ENCODE measurements at places on chromosomes 13 and 19.

DNA sequence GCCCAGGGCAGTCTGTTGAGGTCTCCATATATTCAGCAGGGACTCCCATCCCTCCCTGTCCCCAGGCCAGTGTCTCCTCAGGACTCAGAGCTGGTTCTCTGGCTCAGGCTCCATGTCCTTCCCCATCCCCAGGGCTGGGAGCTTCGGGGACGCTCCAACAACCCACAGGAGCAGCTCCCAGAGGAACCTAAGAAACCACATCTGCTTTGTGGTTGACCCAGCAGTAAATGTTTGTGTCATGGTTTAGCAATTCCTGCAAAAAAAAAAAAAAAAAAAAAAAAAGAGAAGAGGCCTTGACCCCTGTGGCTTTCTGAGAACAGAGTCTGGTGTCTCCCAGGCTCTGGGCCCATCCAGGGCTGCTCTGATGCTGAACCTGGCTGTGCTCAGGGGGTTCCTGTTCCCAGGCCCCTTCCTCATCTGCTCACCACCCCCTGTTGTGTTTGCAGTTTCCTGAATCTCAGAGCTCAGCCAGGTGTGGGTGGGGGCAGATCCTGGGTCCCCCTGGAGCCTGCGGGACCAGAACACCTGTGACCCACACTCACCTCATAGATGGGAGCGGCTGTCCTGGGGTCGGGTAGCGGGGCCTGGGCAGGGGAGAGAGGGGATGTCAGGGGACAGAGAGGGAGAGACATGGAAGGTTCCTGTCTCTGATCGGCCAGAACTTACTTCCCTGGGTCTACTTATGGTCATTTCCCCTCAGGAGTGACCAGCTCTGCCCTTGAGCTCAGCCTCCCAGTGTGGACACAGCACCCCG is 25.2 kb upstream of the CEACAM1 start:
- peak; percentile 57 for DNase-seq

DNA sequence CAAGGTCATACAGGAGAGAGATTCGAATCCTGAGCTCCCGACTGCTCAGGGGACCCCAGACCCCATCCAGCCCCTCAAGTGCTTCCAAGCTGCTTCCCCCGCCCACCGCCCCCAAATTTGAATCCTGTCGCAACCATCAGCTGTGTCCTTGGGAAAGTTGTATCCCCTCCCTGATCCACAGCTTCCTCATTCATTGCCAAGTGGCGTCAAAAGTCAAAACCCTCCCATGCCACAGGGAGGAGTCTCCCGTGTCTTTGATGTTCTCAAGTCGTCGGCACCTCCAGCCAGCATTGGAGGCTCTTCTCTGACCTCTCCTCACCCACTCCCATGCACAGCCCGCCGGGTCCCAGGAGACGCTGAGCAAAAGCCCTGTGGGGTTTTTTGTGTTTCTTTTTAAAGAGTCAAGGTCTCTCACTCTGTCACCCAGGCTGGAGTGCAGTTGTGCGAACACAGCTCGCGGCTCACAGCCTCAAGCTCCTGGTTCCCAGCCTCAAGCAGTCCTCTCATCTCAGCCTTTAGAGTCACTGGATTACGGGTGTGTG is 2.8 kb upstream of the IFI30 start:
- DNase-seq = no peak

- DNase-seq = no peak
Measured at GRCh38 chr19:30690935-30691818, 319.0 kb downstream of the ZNF536 start.

GRCh38 chr13:32041429-32041828 is 9.9 kb downstream of the FRY start:
- no peak for DNase-seq

DNA sequence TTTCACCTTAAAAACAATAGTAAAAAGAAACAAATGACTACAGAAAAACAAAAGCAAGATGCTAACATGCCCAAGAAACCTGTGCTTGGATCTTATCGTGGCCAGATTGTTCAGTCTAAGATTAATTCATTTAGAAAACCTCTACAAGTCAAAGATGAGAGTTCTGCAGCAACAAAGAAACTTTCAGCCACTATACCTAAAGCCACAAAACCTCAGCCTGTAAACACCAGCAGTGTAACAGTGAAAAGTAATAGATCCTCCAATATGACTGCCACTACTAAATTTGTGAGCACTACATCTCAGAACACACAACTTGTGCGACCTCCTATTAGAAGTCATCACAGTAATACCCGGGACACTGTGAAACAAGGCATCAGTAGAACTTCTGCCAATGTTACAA is 6.0 kb downstream of the CKAP2 start:
- no peak for DNase-seq

- DNase-seq = peak; percentile 91
Measured at GRCh38 chr13:77779552-77780272, 82.2 kb downstream of the SLAIN1 start.

DNA sequence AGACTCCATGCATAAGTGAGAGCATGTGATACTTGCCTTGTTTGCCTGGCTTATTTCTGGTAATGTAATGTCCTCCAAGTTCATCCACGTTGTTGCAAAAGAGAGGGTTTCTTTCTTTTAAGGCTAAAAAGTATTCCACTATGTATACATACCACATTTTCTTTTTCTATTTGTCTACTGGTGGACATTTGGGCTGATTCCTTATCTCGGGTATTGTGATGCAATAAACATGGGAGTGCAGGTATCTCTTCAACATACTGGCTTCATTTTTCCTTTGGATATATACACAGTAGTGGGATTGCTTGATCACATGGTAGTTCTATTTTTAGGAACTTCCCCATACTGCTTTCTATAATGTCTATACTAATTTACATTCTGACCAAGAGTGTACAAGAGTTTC is 49.6 kb upstream of the EBPL start:
- no peak for DNase-seq

- DNase-seq = no peak
Measured at GRCh38 chr13:89214185-89214584, 1543.0 kb downstream of the SLITRK5 start.

DNA sequence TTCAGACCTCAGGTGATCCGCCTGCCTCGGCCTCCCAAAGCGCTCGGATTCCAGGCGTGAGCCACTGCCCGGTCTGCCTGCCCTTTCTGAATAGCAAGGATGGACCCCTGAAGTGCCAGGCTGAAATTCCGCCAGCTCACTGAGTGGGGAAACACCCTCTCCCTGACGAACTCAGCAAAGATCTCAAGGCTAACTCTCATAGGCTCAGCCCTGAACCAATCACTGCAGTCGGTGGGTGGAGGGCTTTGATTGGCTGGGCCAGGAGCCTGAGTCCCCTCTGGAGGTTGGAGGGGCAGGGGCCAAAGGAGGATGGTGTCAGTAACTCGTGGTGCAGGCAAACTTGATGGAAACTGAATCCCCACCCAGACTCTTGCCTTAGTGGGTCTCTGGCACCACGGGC is 11.2 kb upstream of the COMP start:
- DNase-seq = no peak

- no peak for DNase-seq
Measured at GRCh38 chr19:2468596-2468995, 7.3 kb upstream of the GADD45B start.

DNA sequence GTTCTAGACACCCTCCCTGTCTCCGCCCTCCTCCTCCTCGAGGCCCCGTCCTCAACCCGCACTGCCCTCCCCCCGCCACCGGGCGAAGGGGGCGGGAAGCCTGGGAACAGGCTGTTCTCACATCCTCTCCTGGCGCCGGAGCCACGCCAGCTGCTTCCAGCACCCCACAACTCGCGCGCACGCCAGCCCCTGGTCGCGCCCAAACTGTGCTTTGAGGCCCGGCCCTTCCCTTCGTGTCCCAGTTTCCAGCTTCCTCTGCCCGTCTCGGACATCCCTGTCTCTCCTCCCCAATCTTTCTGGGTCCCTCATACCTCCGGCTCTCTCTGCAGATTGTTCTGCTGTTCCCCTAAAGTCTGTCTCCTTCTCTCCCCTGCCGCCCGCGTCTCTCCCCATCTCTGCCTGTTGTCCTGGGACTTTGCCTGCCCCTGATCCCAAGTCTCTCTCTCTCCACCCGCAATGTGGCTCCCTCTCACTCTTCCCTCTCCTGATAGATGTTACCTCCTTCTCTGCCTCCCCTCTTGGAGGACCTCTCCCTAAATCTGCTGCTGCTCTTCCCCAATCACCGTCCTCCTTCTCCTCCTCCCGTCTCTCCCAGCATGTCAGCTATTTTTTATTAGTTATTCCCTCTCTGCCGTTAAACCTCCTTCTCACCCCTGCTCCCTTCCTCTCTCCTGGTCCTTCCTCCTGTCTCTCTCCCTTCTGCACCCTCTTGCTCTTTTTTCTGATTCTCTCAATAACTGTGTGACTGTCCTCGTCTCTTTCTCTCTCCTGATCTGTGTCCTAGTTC is 14.2 kb downstream of the DPF1 start:
- DNase-seq = no peak

DNA sequence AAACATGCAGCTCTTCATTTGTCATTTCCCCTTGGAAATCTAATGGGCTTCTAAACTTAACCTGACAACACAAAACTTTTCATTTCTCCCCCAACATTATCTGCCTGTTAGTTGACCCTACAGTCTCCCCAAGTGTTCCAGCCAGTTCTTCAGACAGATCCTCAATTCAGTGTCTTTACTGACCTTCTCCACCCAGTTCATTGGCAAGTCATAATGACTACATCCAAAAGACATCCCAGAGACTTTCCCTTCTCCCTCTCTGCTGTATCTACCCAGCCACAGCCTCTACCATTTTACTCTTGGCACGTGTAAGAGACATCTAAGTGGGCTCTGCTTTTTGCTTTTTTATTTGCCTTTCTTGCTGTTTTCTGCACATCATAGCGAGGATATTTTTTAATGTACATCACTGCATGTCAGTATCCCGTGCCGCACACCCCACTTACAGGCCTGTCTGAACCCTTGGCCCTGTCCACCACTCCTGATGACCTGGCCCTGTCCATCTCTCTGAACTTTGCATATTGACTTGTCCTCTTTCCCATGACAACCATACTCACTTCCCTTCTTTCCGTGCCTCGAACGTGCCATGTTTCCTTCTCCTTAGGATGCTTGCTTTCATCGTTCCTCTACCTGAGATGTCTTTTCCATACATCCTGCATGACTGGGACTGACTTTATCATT is 391.9 kb downstream of the IRS2 start:
- no peak for DNase-seq

DNA sequence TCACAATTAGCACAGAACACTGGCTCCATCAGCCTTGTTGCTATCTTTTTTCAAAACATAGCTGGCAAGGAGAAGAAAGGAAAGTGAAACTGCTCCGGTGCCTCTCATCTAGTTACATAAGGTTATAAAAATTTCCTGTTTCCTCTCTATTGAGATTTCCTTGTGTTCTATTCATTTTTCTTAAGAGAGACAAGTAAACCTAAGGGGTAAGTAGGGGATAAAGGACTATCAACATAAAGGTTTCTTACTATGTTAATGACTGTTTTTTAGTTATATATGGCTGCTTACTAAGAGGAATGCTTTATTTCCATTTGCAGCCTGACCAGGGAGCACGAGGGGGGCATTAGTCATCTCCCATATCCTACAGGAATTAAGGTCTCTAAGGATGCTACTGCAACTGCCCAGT is 73.2 kb upstream of the MLNR start:
- DNase-seq = peak; percentile 12

DNA sequence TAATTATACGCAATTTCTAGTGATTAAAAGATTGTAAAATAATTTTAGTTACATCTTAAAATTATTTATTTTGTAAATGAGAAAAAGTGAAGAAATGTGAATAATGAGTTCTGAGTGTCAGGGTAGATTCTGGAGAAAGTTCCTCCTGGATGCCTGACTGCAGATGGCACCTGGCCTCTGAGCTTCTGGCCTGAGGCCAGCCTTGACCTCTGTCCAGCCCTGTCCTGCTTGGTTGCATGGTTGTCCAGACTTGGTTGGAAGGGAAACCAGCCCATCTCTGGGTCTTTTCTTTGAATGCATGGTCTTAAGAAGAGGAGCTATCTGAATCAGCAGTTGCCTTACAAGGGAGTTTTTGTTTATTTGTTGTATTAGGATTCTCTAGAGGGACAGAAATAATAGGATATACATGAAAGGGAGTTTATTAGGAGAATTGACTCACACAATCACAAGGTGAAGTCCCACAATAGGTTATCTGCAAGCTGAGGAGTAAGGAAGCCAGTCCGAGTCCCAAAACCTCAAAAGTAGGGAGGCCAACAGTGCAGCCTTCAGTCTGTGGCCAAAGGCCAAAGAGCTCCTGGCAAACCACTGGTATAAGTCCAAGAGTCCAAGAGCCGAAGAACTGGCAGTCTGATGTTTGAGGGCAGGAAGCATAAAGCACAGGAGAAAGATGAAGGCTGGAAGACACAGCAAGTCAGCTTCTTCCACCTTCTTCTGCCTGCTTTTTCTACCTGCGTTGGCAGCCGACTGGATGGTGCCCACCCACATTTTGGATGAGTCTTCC is 385.8 kb downstream of the ZNF536 start:
- DNase-seq = no peak
